ENCODE measurements at places on chromosomes 7 and 10.

DNA sequence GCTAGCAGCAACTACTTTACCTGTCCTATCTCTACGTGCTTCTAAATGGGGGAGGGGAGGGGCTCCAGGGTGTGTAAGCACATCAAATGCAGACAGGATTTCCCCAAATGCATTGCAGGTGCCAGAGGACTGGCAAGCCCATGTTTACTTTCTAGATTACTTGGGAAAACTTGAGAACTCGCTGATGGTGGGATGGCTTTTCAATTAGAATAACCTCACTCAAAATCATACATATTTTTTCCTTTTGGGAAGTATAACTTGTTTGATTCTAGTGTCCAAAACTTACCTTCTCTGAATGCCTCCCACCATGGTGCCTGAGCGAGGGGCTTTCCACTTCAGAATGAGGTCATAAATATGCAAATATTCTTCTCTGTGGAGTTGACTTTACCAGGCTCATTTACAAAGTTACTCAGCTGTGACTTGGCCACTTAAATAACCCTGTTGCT lies 191.3 kb upstream of the RHOBTB1 start:
- no peak for DNase-seq
- no peaks in the 10 kb centered on the region for H3K36me3 ChIP-seq
- H3K27me3 ChIP-seq: no peaks in the 10 kb centered on the region
- no peak overlapping the region for H3K27ac ChIP-seq

GRCh38 chr10:118760265-118760664 lies 5.5 kb upstream of the CACUL1 start:
- H3K36me3 ChIP-seq: no peaks in the 10 kb centered on the region
- H3K27me3 ChIP-seq: peaks cover 63% of the 10 kb centered on the region
- H3K27ac ChIP-seq: no peak overlapping the region
- peak overlapping the region; percentile 33 for H3K4me3 ChIP-seq

DNA sequence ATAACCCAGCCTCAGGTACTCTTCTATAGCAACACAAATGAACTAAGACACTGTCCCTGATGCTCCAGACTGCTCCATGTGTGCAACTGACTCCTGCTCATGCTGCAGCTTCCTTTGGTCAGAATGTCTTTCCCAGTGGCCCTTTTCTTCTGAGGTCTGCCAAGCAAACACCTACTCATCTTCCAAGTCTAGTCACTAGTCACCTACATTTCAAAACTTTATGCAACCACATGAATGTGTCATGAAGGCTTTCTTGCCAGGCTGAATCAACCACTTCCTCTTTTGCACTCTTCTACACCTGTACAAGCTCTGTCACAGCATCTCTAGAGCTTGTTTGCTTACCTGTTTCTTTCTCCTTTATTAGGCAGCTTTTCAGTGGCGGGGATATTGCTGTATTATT lies 75.8 kb downstream of the LSMEM1 start:
- H3K36me3 ChIP-seq: no peaks in the 10 kb centered on the region
- H3K4me3 ChIP-seq: no peak overlapping the region
- no peaks in the 10 kb centered on the region for H3K27me3 ChIP-seq
- H3K4me1 ChIP-seq: no peaks in the 10 kb centered on the region
- no peak overlapping the region for H3K27ac ChIP-seq

DNA sequence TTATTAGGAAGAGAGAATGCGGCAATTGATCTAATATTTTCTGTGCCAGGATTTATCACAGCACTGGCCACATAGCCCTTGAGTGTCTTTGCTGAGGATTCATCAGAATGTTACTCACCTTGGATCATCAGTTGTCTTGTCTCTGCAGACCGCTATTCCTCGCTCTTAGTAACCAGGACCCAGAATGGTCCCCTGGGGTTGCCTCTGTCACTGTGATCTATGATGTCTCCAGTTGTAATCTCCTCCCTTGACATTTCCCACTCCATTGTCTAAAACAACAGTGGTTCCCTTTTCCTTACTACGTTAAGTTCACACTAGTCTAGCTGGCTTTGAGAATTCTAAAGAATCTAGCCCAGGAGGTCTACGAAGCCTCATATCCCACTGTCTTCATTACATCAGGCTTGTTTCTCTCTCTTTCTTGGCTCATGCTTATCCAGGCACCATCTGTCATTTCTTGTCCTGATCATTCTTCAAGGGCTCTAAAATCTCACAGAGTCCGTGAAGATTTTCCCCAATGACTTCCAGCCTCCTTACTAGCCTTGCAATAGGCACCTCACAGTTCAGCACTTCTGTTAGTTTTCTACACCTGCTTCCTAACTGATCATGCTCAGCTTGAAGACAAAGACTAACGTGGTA lies 125.8 kb downstream of the CUBN start:
- H3K4me1 ChIP-seq: no peaks in the 10 kb centered on the region
- H3K27me3 ChIP-seq: no peaks in the 10 kb centered on the region
- no peaks in the 10 kb centered on the region for H3K36me3 ChIP-seq

DNA sequence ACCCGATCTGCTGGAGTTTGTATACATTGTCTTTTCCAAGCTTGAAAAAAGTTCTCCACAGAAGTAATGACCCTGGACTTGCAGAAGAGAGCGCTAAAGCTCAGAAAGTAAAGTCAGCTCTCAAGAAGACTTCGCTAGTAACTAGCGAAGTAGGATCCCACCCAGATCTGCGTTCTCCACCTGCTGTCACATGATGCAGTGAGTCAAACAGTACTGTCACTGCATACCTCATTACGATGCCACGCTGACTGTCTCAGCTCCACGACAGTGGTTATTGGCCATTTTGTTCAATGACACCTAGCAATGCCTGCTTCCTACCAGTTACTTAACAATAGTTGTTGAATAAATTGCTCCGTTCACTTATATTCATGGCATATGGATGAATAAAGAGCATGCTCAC lies 29.7 kb upstream of the SEC61G start:
- DNase-seq: peak; percentile 68
- no peaks in the 10 kb centered on the region for H3K36me3 ChIP-seq
- peaks cover 6% of the 10 kb centered on the region for H3K27me3 ChIP-seq
- H3K27ac ChIP-seq: no peak overlapping the region
- H3K4me1 ChIP-seq: no peaks in the 10 kb centered on the region
- no peak overlapping the region for H3K4me3 ChIP-seq

GRCh38 chr7:141374425-141374824 lies 176.8 kb upstream of the AGK start:
- DNase-seq: no peak
- no peak overlapping the region for H3K4me3 ChIP-seq
- peaks cover 3% of the 10 kb centered on the region for H3K36me3 ChIP-seq
- H3K4me1 ChIP-seq: peaks cover 4% of the 10 kb centered on the region

- H3K4me3 ChIP-seq: peak overlapping the region; percentile 81
- no peaks in the 10 kb centered on the region for H3K36me3 ChIP-seq
- H3K27ac ChIP-seq: no peak overlapping the region
- H3K27me3 ChIP-seq: no peaks in the 10 kb centered on the region
- peaks cover 58% of the 10 kb centered on the region for H3K4me1 ChIP-seq
Measured at GRCh38 chr10:102118867-102119266, 1.3 kb downstream of the LDB1 start.

DNA sequence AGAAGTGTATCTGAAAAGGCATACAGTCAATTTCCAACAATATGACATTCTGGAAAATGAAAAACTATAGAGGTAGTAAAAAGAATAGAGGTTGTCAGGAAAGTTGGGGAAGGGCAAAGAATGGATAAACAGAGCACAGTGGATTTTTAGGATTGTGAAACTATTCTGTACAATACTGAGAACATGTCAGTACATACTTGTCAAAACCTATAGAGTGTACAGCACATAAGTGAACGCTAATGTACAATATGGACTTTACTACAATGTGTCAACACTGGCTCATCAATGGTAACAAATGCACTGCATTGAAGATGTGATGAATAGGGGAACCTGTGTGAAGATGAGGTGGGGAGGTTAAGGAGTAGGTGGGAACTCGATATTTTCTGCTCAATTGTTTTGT lies 483.0 kb upstream of the PFKP start:
- H3K27me3 ChIP-seq: no peaks in the 10 kb centered on the region
- H3K27ac ChIP-seq: no peak overlapping the region
- no peak for DNase-seq
- H3K4me1 ChIP-seq: no peaks in the 10 kb centered on the region

DNA sequence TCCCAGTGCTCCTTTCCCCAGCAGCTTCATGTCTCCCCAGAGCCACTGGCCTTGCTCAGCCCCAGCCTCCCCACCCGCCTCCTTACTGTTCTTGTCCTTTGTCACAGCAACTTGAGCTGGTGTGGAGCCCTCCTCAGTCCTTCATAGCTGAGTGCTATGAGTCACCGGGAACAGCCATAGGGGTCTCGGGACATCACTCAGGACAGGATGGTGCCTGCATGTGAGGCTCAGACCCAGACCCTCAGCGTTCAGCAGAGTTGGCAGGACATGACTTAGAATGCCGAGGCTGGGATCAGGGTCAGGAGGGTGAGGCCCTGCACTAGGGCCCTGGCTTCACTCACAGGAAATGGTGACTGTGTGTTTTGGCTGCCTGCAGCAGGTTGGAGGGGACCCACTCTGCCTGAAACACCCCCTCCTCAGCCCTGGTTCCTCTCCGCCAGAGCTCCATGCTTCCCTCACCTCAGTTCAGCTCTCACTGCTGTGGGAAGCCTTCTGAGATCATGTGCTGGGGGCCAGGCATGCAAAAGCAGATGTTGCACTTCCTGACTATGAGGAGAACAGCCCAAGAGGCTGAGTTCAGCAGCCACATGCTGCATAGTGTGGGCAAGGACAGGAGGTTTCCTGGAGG lies 40.7 kb upstream of the GJD4 start:
- no peaks in the 10 kb centered on the region for H3K27me3 ChIP-seq
- H3K36me3 ChIP-seq: no peaks in the 10 kb centered on the region
- no peak overlapping the region for H3K27ac ChIP-seq

DNA sequence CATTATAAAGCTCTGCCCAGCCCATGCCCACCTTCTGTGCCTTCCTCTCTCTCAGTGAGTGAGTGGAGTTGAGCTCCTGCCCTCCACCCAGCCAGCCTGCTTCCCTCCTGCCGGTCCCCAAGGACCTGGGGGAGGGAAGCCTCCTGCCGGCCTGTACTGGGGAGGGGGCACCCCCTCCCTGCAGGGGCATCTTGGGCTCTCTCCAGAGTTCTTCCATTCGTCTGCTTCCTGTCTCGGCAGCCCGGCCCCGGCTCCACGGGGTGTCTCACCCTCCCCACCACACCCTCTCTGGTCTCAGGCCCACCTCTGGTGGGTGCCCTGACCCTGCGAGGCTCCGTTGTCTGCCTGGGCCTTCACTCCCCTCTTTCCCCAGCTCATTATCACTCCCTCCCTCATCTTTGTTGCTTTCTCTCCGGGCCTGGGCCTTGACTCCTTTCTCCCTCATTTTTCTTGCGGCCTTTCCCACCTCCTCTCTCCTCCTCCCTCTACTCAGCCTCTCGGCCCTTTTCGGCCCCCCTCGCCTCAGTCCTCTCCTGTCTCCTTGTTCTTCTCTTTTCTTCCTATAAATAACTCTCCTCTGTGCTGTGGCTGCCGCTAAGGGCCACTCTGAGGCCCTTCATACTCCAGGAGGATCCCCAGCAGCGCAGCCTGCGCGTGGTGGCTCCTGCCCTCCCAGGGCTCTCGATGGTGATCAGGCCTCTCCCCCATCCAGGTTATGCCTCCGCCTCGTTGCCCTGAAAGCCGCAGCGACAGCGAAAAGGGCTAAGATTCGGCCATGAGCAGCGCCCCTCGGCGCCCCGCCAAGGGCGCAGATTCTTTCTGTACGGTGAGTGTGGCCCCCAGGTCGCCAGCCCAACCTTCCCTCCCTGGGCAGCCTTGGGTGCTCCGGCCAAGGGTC lies 2.1 kb downstream of the SLC4A2 start:
- peaks cover 29% of the 10 kb centered on the region for H3K27me3 ChIP-seq
- H3K4me1 ChIP-seq: peaks cover 43% of the 10 kb centered on the region
- H3K4me3 ChIP-seq: peak overlapping the region; percentile 41
- DNase-seq: peak; percentile 15

GRCh38 chr7:20383351-20383750 lies 52.7 kb downstream of the ITGB8 start:
- H3K4me3 ChIP-seq: no peak overlapping the region
- H3K27ac ChIP-seq: no peak overlapping the region
- H3K36me3 ChIP-seq: no peaks in the 10 kb centered on the region
- no peak for DNase-seq
- no peaks in the 10 kb centered on the region for H3K4me1 ChIP-seq
- H3K27me3 ChIP-seq: no peaks in the 10 kb centered on the region

GRCh38 chr10:1395481-1396296 lies 339.5 kb downstream of the WDR37 start:
- H3K36me3 ChIP-seq: no peaks in the 10 kb centered on the region
- DNase-seq: no peak
- H3K27me3 ChIP-seq: no peaks in the 10 kb centered on the region
- peaks cover 2% of the 10 kb centered on the region for H3K4me1 ChIP-seq

GRCh38 chr10:45147000-45147399 lies 146.3 kb downstream of the ZNF22 start:
- no peak overlapping the region for H3K4me3 ChIP-seq
- H3K27me3 ChIP-seq: no peaks in the 10 kb centered on the region
- H3K36me3 ChIP-seq: no peaks in the 10 kb centered on the region
- no peak overlapping the region for H3K27ac ChIP-seq
- H3K4me1 ChIP-seq: no peaks in the 10 kb centered on the region
- DNase-seq: no peak

GRCh38 chr10:80277016-80277415 lies 12.4 kb downstream of the MAT1A start:
- H3K27ac ChIP-seq: no peak overlapping the region
- no peaks in the 10 kb centered on the region for H3K27me3 ChIP-seq

GRCh38 chr7:129163875-129164544 lies 19.5 kb downstream of the TSPAN33 start:
- no peaks in the 10 kb centered on the region for H3K36me3 ChIP-seq
- no peaks in the 10 kb centered on the region for H3K27me3 ChIP-seq
- H3K4me3 ChIP-seq: no peak overlapping the region
- peaks cover 18% of the 10 kb centered on the region for H3K4me1 ChIP-seq
- DNase-seq: peak; percentile 57

DNA sequence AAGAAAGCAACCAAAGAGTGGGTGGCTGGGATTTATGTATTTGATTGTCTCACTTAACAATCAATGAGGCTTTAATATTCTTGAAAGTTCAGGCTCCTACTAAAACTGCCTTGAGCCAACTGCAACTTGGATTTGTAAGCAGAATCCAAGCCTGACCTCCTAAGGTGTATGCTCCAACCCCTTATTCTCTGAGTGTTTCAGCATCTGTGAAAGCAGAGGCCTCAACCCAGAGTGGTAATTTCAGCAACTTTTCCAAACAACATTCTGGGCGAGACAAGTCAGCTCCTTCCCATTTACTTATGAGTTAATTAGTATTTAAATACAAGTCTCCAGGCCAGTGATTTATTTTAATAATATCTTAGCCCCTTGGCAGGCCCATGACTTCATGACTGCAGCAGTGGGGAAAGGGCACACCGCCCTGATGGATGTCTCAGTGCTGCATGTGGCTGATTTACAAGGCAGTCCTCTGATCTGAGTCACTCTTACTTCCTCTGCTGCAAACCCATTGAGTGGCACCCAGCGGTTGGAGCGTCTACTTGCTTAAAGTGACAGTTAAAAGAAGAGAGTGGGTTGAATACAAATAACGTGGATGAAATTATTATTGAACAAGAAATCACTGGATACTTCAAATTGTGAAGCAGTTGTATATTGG lies 209.1 kb downstream of the TRIL start:
- no peak overlapping the region for H3K4me3 ChIP-seq
- H3K27ac ChIP-seq: no peak overlapping the region
